ENCODE measurements at places on chromosomes 2 and 18.

GRCh38 chr18:29076645-29077044, 899.7 kb upstream of the CDH2 start:
- no peak for DNase-seq

- DNase-seq = no peak
These were observed 136.2 kb upstream of the ATP5MC3 start for GRCh38 chr2:175317751-175318150.

DNA sequence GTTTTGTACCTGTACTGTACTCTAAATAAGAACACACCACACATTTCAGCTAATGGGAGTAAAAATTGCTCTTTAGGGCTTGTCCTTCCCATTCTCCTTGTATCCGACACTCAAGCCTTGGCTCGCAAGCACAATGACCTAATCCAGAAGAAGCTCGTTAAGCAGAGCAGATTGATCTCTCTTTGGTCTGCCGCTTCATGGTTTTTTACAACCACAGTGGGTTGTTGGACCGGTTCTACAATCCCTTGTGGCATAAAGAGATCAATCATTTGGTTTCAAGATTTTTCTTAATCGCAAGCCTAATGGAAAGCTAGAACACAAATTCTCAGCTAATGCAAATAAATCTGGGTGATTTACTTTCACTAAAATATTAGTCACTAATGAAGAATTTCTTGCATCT, 662.1 kb downstream of the LRP1B start:
- DNase-seq = no peak

GRCh38 chr2:168369031-168369430, 87.0 kb upstream of the CERS6 start:
- no peak for DNase-seq

- no peak for DNase-seq
These were observed 261.4 kb downstream of the TWIST2 start for GRCh38 chr2:239109041-239109927.

DNA sequence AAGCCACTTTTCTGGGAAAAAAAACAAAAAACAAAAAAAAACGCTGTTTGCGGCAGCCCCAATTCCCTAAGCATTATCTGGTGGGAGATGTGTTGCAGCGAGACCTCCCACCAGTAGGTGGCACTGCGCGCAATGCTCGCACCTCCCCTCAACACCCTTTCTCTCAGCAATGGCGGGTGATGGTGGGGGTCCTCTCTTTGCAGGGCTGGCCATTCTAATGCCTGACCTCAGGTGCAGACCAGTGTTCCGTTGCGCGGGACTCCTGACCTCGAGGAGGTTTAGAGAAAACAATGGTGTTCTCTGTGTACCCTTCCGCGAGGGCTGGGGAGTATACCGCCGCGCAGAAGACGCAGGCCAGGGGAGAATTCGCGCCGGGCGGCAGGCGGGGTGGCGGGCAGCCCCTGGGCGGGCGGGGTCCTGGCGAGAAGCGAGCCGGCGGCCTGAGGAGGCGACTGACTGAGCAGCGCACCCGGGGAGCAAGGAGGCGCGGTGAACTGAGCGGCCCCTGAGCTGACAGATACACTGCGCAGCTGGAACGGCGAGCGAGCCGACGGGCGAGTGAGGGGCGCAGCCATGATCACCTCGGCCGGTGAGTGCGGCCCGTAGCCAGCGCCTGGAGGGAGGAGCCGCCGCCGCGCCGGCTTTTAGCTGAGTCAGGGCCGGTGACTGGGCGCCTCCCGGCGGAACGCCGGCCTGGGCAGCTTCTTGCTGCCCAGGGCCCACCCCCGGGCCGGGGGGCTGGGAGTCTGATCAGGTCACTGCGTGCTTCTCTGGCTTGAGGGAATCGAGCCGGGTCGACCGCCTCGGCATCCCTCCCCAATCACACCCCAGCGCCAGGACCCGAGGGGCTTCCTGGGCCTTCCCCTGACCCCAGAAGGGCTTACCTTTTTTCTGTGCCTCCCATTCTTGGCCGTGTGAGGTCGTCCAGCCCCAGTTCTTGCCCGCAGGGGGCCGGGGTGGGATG, at the start of gene PSMD1:
Gene PSMD1 (plus strand): TSS at position 415 of the 964 bp plus-strand sequence. CDS start 159 bp downstream, at position 574.
- peak; percentile 97 for DNase-seq

- DNase-seq = no peak
These were observed 806.7 kb downstream of the NRXN1 start for GRCh38 chr2:50225021-50225928.

DNA sequence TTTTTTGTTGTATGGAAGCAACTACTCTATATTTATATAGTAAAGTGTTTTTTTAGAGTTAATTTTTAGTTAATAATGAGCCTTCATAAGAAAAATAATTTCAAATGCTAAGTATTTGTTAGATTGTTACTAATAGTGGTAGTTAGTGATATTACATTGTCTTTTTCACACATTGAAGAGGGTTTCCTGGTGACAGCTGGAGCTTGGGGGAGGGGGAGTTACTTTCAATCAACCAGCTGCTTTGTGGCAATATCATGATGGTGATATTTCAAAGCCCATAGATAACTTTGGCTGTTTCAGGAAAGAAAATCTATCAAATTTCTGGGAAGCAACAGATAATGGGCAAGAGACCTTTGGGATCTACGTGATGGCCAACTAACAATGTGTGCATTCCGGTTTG, 4.1 kb downstream of the RHBDD1 start:
- DNase-seq = no peak

All from hematopoietic multipotent progenitor cell treated with erythropoietin and hydrocortisone succinate and interleukin-3 and kit ligand, for 4 days (in vitro differentiated cells).